ENCODE measurements at places on chromosomes 6 and 20.

DNA sequence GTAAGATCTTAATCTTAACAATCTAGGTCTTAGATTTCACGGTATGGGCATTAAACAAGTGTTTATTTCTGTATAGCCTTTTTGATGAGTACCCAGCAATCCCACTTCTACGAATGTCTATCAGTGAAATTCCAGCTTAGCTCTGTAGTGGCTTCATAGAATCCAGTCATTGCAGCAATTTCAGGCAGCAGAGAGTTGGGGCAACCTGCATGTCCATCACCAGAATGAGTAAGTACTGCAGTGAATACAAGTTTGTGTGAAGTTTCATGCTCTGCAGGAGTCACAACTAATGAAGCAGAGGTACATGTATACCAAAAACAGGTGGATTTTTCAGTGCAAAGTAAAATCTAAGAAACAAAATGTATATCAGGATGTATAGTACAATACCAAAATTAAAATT, 151.7 kb downstream of the OR2B2 start:
- DNase-seq = no peak

GRCh38 chr20:32045999-32046398, 6.0 kb upstream of the HCK start:
- no peak for DNase-seq

- no peak for DNase-seq
These were observed 54.5 kb downstream of the ELOVL2 start for GRCh38 chr6:10989587-10989986.

GRCh38 chr6:2945153-2945452, 26.3 kb downstream of the SERPINB6 start:
- no peak for DNase-seq

DNA sequence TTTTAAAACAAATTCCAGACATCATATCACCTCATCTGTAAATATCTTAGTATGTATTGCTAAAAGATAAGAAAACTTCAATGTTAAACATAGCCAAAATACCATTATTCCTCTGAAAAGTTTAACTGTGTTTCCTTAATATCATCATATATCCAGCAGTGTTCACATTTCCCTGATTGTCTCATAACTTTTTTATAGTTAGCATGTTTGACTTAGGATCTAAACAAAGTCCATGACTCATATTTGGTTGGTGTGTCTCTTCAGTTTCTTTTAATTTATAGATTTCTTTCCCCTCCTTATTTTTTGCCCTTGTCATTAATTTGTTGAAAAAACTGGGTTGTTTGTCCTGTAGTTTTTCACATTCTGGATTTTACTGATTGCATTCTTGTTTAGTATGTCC, 163.0 kb downstream of the RPS12 start:
- DNase-seq = no peak

DNA sequence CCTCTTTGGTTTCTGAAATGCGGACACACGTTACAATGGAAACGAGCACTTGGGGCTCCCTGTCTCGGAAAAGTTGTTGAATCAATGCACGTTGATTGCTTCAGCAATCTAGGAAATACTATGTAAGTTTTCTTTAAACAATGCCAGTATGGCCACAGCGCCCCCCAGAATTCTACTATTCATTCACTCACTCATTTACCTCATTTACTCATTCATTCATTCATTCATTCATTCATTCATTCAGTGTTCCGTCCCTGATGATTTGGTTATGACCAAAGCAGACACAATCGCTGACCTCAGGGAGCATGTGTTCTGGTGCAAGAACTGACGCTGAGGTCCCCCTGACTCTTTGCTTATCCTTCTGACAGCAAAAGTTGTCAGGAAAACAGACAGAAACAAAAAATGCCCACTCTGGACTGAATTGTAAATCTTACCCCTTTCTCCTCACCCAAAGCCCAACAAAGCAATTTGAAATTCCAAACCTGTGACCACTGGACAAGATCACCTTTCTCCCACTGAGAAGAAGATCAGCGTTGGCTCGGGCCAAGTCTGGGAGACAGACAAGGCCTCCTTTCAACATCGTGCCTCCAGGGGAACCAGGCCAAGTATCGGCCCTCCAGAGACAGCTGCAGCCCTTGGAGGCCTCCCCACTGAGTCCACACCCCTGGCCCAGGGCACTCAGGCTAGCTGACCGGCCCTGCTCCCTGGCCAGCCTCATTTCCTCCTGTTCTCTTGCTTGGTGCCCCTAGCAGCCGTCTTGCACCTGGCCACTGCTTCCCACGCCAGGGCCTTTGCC, 15.0 kb upstream of the PMEPA1 start:
- no peak for DNase-seq

All from T-helper 1 cell (primary cell).